ENCODE measurements at places on chromosomes 5 and 9.
A peak's percentile ranks its signal among the peaks of the same experiment; 100 is the strongest.

GRCh38 chr5:180832638-180833068 is 28.4 kb downstream of the ZFP62 start:
- peak overlapping the region; percentile 99 for H3K27ac ChIP-seq
- peaks cover 36% of the 10 kb centered on the region for H3K4me1 ChIP-seq
- peak overlapping the region; percentile 99 for H3K4me3 ChIP-seq
- no peaks in the 10 kb centered on the region for H3K27me3 ChIP-seq
- peaks cover 41% of the 10 kb centered on the region for H3K36me3 ChIP-seq
- peak; percentile 74 for DNase-seq

GRCh38 chr9:123421186-123421585 is 65.2 kb downstream of the CRB2 start:
- H3K36me3 ChIP-seq, result peaks cover 2% of the 10 kb centered on the region
- H3K27me3 ChIP-seq, result no peaks in the 10 kb centered on the region
- H3K4me1 ChIP-seq, result no peaks in the 10 kb centered on the region
- H3K27ac ChIP-seq, result no peak overlapping the region

DNA sequence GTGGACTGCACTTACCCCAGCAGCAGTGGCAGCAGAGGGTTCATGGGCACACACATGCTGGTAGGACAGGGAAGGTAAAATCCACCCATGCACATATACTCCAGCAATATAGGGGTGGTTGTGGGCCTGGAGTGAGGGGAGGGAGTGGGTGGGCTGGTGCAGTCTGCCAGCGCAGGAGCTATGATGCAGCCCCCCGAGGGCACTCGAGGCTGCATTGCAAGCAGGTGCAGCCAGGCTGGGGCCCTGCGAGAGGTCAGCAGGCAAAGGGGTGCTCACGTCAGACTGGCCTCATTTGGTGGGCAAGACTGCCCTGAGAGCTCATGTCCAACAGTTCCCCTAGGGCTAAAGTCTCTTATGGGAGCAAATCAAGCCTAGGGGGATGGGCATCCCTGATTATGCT is 32.4 kb upstream of the PCDHA1 start:
- H3K4me3 ChIP-seq, result peak overlapping the region; percentile 11
- DNase-seq, result no peak
- H3K36me3 ChIP-seq, result peaks cover 16% of the 10 kb centered on the region
- no peaks in the 10 kb centered on the region for H3K4me1 ChIP-seq

DNA sequence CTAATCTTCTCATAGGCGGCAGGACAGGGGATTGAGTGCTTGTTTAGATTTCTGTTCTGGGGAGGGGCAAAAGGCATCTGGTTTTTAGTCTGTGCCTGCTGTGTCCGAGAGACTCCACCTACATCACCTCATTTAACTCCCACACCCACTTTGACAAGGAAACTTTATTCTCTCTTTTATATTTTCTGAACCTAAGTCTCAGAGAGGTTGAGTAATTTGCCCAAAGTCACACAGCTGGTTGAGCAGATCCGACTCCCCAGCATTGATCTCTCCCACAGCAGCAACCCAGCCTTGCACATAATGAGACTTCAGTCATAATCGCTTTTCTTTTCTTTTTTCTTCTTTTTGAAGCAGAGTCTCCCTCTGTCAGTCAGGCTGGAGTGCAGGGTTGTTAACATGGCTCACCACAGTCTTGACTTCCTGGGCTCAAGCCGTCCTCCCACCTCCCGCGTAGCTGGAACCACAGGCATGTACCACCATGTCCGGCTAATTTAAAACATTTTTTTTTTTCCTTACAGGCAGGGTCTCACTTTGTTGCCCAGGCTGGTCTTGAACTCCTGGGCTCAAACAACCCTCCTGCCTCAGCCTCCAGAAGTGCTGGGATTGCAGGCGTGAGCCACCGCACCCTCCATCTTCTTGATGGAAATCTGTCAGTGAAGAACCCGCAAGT is 36.5 kb upstream of the ANKRD33B start:
- H3K4me3 ChIP-seq, result no peak overlapping the region
- no peaks in the 10 kb centered on the region for H3K4me1 ChIP-seq
- no peaks in the 10 kb centered on the region for H3K36me3 ChIP-seq
- no peak overlapping the region for H3K27ac ChIP-seq

GRCh38 chr5:77305956-77306355 is 95.5 kb downstream of the PDE8B start:
- H3K4me1 ChIP-seq, result no peaks in the 10 kb centered on the region
- no peaks in the 10 kb centered on the region for H3K27me3 ChIP-seq
- DNase-seq, result no peak
- no peak overlapping the region for H3K27ac ChIP-seq

Data from activated CD4-positive, alpha-beta memory T cell treated with anti-CD3 and anti-CD28 coated beads for 36 hours (primary cell).